Stimulated activated CD8-positive, alpha-beta memory T cell treated with anti-CD3 and anti-CD28 coated beads, Interleukin-12 subunit alpha, Interleukin-12 subunit beta, amount 100 ng/mL, for 1 hour (primary cell): ENCODE measurements at places on chromosomes 5 and 9.

- no peak for DNase-seq
Measured at GRCh38 chr5:75536147-75536546, 24.5 kb downstream of the POLK start.

- DNase-seq, result no peak
Measured at GRCh38 chr9:107653263-107653821, 163.8 kb upstream of the KLF4 start.

DNA sequence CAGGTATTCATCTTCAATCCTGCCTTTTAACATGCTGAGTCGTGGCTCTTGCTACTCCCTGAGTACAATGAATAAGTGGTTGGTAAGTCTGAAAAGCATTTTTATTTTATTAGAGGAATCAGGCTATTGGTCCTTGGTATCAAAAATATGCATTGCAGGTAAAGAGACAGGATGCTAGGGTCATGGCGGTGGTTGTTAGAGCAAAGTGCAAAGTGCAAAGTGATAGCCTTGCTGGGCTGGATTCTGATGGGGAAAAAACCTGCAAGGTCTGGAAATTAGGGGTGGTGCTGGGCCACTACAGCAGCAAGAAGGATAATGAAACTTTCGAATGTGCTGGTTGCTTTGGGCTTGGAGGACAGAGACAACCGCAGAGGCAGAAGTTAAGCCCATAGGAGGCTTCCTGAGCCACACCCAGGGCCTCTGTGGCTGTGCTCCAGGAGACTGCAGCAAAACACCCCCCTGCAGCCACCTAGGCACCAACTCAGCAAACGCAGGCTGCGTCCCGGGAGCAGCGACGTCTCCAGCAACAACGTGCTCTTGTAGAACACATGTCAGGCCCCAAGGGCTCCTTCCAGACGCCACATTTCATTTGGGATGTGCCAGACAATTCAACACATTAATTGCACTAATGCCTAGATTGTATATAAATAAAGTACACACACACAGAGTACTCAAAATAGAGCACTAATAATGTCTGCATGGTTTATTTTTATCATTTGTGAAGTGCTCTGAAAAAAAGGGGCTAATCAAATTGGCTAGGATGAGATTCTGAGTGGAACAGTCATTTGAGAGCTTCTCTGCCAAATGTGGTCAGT is 149.8 kb upstream of the RAPGEF1 start:
- no peak for DNase-seq

GRCh38 chr5:175822225-175822624 is 49.2 kb upstream of the CPLX2 start:
- DNase-seq, result no peak

DNA sequence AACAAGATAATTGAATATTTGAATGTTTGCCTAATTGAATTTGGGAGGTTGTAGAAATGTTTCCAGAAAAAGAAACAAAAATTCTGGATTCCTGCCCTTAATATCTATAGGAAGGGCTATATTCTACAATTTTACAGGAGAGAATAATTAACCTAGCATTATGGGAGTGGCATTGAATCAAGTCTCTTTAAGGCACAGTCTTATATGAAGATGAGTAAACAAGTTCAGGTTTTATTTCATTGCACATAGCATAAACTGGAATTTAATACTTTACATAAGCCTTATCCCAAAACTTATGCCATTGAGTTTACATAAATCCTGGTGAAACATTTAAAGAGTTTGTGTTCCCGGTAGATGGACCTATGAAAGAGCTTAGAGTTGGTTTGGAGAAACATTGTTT is 138.1 kb upstream of the ADAMTSL1 start:
- DNase-seq, result no peak

GRCh38 chr5:96431376-96432187 is 1.5 kb downstream of the PCSK1 start:
- DNase-seq, result no peak

- DNase-seq, result no peak
Measured at GRCh38 chr9:116549061-116549664, 137.9 kb upstream of the TRIM32 start.

DNA sequence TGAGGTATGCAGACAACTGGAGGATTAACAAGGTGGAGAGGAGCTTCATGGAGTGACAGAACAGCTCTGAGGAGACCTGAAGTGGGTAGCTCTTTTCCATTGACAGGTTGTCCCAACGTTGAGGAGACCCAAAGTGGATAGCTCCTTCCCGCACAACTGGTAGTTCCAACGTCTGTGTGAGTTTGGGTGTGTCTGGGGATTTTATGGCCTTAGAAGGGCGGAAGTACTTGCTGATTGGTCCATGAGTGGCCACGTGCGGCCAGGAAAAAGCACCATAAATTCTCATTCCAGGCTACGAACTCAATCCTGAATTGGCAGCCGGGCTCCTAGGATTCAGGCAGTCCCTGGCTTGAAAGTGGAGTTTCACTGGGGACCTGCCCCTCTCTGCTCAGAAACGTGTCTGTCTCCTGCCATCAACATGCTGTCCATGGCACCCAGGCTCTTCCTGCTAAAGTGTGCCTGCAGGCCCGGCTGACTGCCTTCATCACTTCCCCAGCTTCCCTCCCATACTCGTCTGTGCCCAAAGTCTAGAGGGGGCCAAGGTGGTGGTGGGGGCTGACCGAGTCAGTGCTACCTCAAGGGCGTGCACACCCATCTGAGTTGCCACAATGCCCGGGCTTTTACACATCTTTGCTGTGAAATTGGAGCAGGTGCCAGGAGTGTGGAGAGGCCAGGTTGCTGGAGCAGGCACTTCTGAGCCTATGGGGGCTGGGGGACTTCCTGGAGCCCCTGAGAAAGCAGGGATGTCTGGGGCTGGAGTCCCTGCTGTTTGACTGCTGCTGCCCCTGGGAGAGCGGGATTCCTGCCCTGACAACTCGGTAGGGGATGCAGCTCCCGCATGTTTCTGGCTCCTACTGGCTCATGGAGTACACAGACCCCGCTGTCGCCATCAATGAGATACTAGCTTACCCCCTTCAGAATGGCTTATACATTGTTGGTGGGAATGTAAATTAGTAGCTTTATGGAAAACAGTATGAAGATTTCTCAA is 2034.6 kb upstream of the ACO1 start:
- DNase-seq, result no peak

- DNase-seq, result no peak
Measured at GRCh38 chr5:106307265-106307664, 1363.5 kb downstream of the EFNA5 start.

DNA sequence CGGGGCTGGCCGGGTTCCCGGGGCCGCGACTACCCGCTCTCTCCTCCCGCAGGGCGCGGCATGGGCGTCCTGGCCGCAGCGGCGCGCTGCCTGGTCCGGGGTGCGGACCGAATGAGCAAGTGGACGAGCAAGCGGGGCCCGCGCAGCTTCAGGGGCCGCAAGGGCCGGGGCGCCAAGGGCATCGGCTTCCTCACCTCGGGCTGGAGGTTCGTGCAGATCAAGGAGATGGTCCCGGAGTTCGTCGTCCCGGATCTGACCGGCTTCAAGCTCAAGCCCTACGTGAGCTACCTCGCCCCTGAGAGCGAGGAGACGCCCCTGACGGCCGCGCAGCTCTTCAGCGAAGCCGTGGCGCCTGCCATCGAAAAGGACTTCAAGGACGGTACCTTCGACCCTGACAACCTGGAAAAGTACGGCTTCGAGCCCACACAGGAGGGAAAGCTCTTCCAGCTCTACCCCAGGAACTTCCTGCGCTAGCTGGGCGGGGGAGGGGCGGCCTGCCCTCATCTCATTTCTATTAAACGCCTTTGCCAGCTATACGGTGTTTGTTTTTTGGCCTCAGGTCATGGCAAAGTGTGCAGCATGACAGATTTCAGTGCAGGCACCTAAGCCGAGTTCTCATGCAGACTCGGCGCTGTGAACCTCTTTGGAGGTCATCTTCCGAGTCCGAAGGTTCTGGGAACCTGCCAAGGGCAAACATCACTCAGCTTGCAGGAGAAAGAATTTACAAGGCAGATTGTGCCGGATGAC is 516 bp downstream of the MRPL41 start:
- DNase-seq, result no peak

- no peak for DNase-seq
Measured at GRCh38 chr5:121292664-121293063, 559.0 kb upstream of the FTMT start.

- DNase-seq, result no peak
Measured at GRCh38 chr5:5063533-5063953, 76.6 kb upstream of the ADAMTS16 start.

DNA sequence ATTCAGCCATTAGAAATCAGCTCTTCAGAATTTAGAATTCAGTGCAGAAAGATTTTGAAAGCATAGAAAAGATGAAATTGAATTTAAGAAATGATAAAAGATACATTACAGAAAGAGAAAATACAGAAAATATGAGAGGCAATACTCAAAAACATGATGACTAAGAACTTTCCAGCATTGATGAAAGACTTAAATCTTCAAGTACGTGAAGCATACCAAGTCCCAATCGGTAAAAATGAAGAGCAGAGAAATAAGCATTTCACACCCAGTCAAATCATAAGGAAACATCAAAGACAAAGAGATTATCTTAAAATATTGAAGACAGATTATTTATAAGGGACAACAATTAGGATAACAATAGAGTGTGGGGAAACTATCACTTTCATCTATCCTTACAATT is 35.1 kb downstream of the MUSK start:
- DNase-seq, result no peak

- DNase-seq, result no peak
Measured at GRCh38 chr9:8978334-8978733, 1178.8 kb upstream of the DMAC1 start.

DNA sequence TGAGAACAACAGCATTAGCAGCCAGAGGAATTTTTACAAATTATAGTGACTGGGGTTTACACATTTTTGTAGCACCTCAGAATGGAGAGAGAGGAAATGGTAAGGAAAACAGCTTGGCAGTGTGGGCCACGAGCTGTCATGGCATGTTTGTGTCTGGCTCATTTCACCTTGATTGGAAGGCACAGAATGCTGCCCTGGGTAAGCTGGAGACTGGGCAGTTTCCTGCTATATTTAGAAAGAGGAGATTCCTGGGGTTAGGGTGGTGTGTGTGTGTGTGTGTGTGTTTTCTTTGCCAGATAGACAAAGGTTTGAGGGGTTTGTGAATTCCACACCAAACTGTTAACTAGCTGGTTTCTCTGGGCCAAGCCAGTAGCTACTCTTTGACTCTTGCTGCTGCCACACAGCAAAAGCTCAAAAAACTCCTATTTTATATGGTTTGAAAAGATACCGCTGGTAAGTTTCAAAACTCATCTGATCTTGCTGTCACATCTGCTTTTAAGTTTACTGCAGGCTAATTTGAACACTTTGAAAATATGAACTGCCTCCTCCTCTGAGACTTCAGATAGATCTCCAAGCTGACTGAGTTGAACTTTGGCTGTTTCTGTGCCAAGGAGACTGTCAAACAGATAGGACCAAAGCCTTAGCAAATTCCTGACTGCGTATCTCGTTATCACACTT is 9.1 kb downstream of the ARHGAP26 start:
- DNase-seq, result no peak

DNA sequence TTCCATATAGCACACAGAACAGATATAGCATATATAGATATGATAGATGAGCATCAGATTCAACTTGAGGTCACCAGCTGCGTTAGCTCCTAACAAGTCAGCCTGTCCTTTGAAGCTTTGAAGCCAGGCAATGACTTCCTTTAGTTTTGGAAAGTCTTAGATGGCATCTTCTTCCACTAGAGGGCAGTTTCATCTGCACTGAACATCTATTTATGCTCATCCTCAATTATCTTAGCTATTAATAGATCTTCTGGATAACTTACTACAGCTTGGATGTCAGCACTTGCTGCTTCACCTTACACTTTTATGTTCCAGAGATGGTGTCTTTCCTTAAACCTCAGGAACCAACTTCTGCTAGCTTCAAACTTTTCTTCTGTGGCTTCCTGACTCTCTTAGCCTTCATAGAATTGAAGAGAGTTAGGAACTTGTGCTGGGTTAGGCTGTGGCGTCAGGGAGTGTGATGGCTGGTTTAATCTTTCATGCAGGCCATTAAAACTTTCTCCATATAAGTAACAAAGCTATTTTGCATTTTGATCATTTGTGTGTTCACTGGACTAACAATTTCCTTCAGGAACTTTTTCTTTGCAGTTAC is 1401.4 kb downstream of the EFNA5 start:
- no peak for DNase-seq

DNA sequence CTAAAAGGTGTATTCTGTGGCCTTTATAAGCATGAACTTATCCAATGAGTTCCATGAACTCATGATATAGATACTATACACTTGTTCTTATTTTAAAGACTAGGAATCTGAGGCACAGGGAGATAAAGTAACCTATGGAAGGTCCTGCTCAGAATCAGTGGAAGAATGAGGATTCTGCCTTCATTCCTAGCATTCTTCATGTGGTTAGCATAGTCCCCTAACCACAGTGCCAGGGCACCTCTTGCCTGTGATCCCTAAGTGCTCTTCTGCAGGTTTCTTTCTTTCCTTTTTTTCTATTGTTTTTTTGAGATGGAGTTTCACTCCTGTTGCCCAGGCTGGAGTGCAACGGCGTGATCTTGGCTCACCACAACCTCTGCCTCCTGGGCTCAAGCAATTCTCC is 174.1 kb downstream of the C9orf152 start:
- no peak for DNase-seq

GRCh38 chr9:119441338-119441737 is 72.1 kb upstream of the BRINP1 start:
- no peak for DNase-seq

DNA sequence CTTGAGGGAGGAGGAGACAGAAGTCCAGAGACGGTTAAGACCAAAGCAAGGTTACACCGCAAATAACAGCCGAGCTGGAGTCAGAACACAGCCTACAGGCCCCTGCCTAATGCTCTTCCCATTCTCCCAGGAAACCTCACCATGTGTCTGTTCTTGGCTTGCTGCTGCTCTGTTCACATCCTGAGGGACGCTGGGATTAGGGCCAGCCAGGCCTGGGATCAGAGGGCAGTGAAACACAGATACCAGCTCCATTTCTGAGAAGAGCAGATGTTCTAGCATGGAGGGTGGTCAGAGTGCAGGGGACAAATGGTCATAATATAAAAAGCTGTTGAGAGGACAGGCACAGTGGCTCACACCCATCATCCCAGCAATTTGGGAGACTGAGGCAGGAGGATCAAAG is 124.8 kb upstream of the LARP1 start:
- no peak for DNase-seq

DNA sequence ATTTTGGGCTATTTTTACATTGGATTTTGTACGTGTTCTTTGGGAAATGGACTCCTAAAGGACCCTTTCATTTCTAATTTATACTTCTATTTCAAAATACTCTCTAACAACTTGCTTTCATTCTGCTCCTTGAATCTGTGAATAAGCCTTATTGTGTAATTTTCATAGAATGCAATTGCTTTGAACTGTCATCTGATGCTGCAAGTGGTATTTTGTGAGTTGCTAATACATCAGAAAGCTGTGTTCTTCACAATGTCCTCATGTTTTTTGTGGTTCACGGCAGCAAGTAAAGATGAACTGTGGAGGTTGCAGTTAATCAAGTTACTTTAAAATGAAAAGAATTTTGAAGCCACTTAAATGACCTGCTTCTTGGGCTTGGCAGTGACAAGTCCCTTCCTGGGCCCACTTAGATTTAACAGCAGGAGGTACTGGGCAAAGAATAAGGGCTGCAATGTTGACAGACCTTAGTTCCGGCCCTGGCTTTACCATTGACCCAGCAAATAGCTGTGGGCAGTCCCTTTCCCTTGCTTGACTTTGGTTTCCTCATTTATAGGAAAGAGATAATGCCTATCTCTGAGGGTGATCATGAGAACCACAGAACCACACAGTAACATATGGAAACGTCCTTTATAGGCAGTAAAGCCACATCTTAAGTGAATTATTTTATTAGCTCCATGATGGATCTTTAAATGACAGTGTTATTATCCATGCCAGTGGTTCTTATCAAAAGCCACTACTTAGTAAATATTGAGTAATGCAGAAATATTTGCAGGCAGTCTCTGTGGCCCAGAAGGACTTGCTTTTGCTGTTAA is 54.8 kb downstream of the IQGAP2 start:
- DNase-seq, result no peak

GRCh38 chr9:136621734-136622093 is 41.0 kb upstream of the EGFL7 start:
- no peak for DNase-seq
